NCI-H345 (cell line): ENCODE measurements at places on chromosomes 7 and 10.

DNA sequence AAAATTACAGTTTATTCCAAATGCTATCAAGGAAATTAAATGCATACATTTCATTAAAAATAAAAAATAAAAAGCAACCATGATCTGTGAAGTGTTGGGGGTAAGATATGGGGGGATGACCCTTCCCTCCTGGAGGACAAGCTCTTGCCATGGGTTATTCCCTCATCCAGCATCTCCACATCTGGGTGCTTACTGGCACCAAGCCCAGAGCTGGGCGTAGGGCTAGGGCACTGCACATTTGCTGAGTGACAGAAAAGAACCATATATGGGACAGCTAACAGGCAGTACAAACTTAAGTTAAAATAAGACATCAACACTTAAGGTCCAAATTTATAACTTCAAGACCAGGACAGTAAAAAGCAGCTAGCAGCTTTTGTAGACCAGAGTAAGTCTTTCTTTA, 10.2 kb downstream of the CCDC6 start:
- DNase-seq = no peak

DNA sequence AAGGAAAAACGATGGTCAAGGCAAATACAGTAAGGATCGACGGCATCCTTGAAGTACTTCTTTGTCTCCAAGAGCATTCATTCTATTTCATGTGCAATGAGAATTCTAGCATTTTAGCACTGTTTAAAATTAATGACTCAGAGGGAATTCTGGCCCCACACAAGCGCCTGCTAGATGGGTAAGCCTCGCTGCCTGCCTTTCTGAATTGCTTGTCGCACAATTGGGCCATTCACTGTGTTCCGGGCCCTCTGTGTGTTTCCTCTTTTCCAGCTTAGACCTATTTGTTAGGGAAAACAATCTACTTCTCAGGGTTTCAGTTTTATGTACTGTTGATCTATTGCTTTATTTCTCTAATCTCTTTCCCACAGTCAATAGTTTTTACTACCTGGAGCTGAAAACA, 204.7 kb upstream of the ZNF32 start:
- no peak for DNase-seq

- DNase-seq = no peak
Measured at GRCh38 chr10:110636572-110636931, 7.6 kb upstream of the RBM20 start.

- no peak for DNase-seq
Measured at GRCh38 chr7:130925136-130925794, 191.3 kb upstream of the KLF14 start.

DNA sequence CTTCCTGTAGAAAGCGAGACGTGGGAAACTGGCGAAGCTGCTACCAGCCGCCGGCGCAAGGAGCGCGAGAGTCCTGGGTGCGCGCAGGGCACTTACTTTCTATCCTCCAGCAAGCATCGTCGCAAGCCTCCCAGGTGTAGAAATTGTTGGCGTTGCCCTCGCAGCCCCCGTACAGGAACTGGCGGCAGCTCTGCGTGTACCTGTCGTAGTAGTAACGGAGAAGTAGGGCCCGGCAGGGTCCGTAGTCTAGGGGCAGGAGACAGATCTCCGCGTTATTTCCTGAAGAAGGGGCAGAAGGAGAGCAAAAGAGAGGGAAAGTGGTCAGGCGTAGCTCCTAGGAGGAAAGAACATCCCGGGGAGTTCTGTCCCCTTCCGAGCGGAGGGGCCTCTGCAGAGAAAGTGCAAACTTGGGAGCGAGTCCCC, 501 bp downstream of the TFPI2 start:
- DNase-seq = no peak

GRCh38 chr10:132574783-132575319, 37.3 kb downstream of the INPP5A start:
- no peak for DNase-seq

DNA sequence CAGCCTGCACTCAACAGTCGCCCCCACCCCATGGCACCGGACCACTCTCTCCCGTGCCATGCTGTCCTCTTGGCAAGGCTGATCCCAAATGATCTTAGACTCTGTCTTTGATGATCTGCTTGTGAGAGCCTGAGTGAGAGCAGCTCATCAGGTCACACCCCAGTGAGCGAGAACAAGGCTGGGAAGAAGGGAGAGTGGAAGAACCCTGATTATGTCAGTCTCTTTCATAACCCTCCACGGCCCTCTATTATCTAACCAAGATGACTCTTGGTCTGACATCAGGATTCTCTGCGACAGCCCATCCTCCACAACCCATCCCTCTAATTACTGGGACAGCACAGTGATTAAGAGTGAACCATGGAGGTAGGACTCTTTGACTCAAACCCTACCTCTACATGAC, 53.1 kb upstream of the C7orf33 start:
- DNase-seq = no peak
